ENCODE measurements at places on chromosomes 11 and 22.

DNA sequence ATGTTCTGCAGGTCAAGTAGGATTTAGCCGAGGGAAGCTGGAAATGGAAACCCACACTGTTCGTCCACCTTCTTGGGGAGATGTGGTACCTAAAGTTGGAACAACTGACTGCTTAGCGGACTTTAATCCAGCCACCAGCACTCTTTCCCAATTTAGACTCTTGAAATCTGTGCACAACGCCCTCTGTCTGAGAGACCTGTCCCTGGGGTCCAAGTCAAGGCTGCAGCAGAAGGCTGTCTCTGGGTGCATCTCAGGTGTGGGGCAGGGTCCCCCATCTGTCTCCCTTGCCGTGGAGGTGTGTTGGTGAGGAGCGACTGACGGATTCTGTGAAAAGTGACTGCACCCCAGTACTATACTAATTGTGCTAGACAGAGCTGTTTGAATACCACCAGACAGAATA lies 168.2 kb upstream of the CADM1 start:
- DNase-seq, result no peak

- DNase-seq, result no peak
Observed at GRCh38 chr22:40716116-40716515, 36.8 kb downstream of the MCHR1 start.

DNA sequence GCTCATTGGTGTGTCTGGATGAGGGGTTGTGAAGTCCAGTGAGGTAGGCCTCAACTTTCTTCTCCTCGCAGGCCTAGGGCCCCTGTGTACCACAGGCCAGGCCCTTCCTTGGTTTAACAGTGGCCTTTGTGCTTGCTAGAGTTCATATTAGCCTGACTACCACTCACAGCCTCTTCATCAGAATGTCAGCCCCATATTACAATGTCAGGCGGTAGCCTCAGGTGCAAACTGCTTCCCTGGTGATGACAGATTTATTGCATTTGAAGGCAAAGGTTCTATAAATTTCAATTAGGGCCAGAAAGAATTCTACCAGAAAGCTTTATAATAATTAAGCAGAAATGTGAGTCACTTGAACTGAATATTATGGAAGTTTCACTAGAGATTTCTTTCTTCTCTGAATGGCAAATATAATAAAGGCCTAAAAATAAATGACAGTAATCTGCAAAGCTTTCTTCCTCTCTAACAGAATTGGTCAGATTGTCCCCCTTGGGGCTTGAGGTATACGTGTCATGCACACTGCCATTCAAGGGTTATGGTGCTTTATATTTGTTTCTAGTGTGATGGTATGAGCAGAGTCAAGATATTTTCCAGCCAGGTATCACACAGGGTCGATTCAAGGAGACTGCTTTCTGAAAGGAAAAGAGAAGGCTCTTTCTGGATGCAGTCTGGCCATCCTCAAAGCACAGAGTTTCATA lies 210.3 kb downstream of the CWF19L2 start:
- no peak for DNase-seq

- DNase-seq, result no peak
Observed at GRCh38 chr11:67392183-67392715, 463 bp downstream of the RAD9A start.

- DNase-seq, result no peak
Observed at GRCh38 chr11:33772300-33772699, 2.0 kb downstream of the FBXO3 start.

DNA sequence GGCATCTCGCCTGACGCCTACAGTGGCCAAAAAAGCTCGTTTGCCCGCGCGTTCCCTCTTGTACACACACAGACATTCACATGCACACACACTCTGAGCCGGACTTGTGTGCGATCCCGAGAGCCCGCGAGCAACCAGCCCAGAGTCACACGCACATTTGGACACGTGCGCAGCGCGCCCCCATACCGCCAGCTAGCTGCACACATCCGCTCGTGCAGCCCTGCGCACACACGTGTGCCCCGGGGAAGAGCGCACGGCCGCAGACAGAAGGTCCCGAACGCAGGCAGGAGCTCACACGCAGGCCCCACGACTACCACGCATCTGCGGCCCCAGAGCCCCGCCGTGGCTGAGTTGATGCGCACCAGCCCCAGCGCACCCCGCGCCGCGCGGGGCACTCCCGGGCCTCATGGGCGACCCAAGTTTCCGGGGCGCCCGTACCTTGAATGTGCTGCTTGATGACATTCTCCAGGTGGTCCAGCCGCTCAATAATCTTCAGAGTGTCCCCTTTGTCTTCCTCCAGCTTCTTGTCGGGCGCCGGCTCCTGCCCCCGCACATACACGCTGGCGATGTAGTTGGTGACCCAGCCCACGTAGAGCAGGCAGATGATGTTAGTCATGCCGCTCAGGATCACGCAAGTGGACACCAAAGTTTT lies 758 bp downstream of the GALNT18 start:
- no peak for DNase-seq

- no peak for DNase-seq
Observed at GRCh38 chr11:130581646-130582045, 133.2 kb downstream of the ADAMTS15 start.

GRCh38 chr11:44357711-44358110 lies 47.8 kb upstream of the ALX4 start:
- no peak for DNase-seq

DNA sequence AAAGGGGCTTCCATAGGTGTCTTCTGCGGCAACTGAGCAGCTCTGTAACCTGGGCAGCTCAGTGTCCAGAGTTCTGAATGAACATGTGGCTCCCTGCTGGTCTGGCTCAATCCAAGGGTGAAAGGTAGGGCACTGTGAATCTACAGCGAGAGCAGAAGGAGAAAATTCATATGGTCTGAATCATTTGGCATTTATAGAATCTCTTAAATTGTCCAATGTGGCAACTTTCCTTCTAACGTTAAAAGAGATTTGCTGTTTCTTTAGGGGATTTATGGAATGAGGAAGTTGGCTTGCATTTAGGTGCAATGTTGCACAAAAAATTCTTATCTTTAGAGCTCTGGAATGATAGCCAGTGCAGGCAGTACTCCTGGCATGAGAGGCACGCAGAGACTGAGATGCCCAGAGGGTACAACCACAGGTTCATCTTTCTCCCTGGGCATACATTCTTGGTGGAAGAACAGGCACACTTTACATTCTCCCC lies 17.0 kb downstream of the ATXN10 start:
- DNase-seq, result no peak

DNA sequence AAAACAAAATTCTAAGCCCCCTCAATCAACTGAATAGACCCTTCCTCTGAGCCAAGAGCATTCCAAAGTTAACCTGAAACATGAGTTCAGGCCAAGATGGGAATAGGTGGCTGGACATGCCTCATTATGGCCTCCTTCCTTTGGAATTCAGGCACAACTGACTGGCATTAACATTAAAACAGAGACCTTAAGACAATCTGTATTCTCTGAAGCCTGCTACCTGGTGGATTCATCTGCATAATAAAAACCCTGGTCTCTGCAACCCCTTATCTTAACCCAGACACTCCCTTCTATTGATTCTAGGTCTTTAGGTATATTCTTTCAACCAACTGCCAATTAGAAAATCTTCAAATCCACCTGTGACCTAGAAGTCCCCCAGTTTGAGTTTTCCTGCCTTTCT lies 66.3 kb downstream of the JRKL start:
- no peak for DNase-seq

GRCh38 chr11:13143486-13144297 lies 133.9 kb upstream of the BMAL1 start:
- no peak for DNase-seq

GRCh38 chr11:61254403-61255025 lies 13.5 kb downstream of the PGA5 start:
- DNase-seq, result peak; percentile 29

- DNase-seq, result no peak
Observed at GRCh38 chr11:117428186-117428855, 100.7 kb downstream of the CEP164 start.

GRCh38 chr11:7072401-7073028 lies 16.3 kb upstream of the RBMXL2 start:
- DNase-seq, result no peak

- no peak for DNase-seq
Observed at GRCh38 chr11:57162179-57162898, 19.4 kb upstream of the LRRC55 start.

GRCh38 chr11:115555336-115556090 lies 51.3 kb upstream of the CADM1 start:
- no peak for DNase-seq

- DNase-seq, result no peak
Observed at GRCh38 chr11:2223153-2223794, 47.1 kb downstream of the ASCL2 start.

- no peak for DNase-seq
Observed at GRCh38 chr11:110371084-110371483, 58.7 kb upstream of the FDX1 start.

DNA sequence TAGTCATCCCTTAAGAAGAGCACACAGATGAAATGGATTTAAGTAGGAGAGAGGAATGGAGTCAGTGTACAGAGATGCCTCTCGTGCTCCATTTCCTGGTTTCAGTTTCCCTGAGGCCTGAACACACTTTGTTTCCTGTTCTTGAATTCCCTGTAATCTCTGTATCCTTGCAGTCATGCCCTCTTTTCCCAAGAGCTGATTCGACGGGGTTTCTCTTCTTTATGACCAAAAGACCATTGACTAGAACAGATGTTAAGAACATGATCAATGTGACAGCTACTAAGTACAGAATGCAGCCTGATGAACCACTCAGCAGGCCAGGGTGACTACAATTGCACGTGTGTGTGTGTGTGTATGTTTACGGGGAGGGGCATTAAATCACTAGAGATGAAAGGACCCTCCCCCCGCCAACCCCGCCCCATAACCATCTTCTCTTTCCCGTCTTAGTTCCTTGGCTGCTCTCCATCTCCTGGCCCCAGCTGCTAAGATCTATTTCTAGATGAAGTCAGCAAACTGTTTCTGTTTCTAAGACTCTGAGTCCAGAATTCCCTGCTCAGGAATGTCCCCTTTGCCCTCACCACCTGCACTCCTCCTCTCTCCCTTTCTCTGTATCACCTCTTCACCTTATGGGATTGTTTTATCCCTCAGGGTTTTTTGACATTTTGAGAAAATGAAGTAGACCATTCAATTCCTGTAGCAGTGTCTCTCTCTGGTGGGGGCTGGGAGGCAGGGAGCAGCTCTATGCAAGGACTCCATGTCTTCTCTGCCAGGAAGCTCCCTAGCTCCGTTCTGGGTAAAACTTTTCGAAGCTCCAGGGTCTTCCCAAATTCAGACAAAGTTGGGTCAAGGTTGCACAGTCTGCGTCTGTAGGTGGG lies 26.0 kb downstream of the SLC22A6 start:
- no peak for DNase-seq

DNA sequence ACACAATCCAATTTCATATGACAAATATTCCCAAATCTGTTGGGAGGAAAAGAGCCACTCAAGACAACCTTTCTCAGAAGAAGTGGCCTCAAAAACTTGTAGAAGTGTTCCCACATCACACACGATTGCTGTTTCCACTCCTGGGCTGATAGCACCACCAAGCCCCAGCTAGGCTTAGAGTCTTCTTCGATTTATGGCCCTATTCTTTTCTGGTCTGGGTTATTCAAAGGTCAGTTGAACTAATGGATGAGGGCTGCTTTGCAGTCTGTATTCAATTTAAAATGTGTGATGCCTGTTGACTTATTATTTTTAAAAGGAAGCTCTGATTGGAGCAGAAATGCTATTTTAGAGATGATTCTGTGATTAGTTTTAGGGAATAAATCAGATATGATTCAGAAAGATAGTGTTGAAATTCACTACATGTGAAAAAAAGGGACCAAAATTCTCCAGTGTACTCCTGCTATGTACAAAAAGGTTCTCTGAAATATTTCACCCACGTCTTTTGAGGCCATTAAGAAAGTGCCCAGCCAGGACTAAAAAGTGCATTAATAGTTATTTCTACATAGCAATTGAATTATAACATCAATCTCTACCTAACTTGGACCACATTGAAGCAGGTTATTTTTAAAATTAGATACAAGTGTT lies 57.3 kb upstream of the SPON1 start:
- no peak for DNase-seq

- DNase-seq, result no peak
Observed at GRCh38 chr11:1924646-1925372, 5.3 kb downstream of the TNNT3 start.

DNA sequence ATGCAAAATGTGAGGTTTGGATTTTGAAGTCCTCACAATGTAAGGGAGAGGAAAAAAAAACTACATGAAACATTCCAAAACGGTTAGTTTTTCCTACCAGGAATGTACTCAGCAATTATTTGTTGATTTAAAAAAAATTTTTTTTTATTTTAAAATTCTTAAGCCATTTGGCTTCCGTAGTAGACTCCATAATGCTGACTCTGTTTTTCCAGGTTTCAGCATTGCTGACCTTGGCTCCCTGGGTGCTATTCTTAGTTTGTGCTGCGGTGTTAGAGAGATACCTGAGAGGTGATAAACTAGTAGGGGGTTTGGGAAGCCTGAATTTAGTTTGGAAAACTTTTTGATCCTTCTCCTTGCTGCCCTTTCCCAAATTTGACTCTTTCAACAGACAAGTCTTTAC lies 10.6 kb downstream of the STT3A start:
- DNase-seq, result no peak

GRCh38 chr11:72688929-72689328 lies 14.7 kb upstream of the PDE2A start:
- no peak for DNase-seq

DNA sequence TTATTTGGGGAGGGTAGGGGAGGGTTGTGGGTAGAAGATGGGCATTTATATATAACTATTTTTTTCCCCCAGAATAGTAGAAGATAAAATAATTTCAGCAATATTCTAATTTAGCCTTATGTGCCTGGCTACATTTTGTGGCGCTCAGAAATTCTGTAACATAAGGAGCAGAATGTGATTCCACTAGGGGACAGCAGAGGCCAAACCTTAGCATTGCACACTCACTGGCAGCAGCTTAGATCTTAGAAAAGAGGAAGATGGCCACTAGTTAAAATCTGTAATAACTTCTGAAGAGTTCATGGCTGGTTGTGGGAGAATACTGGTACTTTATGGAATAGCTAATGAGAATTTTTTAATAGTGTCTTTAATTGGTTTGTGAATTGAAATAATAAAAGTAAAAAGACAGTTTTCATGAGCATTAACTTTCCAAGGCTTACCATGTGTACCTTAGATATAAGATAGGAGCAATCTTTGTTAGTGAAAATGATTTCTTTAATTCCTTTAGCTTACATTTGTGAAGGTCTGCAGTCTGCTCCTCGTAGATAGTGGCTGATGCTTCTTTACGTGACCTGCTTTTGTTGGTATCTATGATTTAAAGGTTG lies 33.1 kb downstream of the DDX10 start:
- no peak for DNase-seq

All from activated CD8-positive, alpha-beta memory T cell treated with anti-CD3 and anti-CD28 coated beads for 1 hour (primary cell).